ENCODE measurements at places on chromosomes 6 and 20.

DNA sequence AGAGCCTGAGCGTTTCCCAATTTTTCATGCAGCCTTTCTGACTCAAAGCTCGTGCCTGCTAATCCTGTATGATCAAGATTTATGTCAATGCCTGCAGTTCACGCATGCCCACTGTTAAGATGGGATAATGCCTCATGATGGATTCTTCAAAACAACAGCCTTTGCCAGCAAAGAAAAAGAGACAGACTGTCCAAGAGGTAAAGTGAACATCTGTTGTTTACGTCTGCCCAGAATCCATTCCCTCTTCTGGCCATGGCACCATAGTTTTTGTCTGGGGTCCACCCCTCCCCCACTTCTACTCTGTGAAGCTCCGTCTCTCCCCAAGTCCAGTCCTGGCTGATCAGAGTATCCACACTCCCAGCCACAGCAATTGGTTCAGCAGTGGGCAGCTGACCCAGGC lies 91.9 kb upstream of the EYA2 start:
- DNase-seq = no peak

- no peak for DNase-seq
These were observed 10.7 kb upstream of the PRR18 start for GRCh38 chr6:166318649-166319600.

DNA sequence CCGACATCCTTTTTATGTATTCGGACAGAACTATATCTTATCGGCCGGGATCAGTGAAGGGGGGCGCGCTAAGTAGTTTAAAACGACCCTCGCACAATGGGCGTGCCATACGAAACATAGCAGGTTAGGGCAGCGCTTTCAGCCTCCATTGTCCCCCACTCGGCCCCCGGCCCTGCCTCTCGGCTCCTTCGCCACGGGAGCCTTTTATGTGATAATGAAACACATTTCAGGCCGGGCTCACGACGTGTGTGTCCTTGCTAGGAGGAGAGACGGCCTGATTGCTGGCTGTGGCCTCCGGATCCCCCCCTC lies 5.3 kb downstream of the FOXA2 start:
- DNase-seq = no peak

DNA sequence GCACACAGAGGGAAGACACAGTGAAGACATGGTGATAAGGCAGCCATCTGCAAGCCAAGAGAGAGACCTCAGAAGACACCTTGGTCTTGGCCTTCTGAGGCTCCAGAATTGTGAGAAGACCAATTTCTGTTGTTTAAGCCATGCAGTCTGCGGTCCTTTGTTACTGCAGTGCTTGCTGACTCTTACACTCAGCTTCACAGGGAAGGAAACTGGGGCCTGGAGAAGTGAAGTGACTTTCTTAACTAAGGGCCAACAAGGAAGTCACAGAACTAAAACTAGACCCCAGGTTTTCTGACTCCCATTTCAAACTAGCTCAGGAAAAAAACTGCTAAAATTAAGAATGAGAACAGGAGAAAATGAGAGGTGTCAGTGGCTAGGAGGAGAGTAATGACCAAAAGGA lies 74.3 kb downstream of the TNFRSF21 start:
- no peak for DNase-seq

DNA sequence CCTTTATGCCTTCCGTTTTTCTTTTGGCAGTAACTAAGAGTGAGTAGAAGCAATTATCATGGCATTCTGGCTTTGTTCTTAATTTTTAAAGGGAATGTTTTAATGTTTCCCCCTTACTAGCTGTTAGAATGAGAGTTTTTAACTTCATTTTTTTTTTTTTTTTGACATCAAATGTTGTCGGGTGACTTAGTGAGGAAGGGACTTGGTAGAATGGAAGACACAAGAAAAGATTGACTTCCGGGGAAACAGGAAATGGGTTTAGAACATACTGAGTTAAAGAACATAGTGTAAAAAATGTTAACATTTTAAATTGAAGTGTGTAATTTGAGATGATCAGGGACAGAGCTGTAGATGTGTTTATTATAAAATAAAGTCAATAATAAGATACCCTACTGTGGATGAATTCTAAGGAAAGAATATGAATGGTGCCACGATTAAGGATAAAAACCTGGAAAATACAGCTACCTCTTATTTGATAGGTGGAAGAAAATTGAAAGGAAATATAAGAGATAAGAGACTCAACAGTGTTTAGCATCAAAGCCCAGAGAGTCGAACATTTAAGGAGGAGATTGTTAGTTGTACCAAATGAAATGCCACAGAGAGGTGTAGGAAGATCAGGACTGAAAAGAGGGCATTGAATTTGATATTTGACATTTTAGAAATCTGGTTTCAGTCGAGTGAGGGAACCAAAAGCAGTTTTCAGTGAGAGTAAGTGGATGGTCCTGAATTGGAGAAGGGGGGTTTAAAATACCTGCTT lies 9.4 kb downstream of the HSF2 start:
- DNase-seq = no peak

- no peak for DNase-seq
These were observed 183.7 kb downstream of the MCHR2 start for GRCh38 chr6:99810295-99810694.

DNA sequence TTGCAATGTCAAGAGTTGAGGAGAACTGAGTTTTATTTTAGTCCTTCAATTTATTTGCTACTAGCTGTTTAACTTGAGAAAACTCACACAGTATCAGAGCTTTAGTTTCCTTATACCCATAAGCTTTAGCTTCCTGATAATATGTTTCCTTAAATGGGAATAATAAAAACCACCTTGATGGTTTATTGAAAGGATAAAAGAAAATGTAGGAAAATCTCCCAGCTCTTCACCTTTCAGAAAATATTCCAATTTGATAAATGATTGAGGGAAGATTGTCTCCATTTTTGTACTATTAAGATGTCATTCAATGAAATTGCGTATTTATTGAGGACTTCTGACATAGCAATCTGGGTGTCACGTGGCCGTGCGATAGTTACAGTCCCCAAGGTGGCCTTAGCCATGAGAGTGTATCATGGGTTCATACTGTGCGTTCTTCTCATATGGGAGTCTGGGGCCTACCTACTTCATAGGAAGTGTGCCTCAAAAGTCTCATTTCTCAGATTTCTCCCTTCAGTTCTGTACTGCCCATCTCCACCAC lies 296.3 kb upstream of the BMP2 start:
- DNase-seq = no peak

- DNase-seq = no peak
These were observed 698.3 kb downstream of the EPM2A start for GRCh38 chr6:145036848-145037567.

- no peak for DNase-seq
These were observed 266.5 kb upstream of the QKI start for GRCh38 chr6:163147994-163148393.

DNA sequence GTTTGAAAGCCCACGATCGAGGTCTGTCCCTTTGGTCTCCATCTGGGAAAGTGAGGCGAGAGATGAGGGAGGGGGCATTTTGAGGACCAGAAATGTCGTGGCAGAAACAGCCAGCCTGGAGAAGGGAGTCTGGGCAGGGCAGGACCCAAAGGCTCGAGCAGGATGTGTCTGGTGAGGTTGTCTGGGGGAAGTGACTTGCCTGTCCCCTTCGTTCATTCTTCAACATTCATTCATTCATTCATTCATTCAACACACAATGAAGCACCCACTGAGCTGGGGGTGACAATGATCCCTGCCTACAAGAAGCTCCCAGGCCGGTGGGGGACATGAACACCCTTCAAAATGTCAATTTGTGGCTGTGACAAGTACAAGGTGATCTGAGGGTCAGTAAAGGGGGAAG lies 80.5 kb downstream of the CEBPB start:
- no peak for DNase-seq

DNA sequence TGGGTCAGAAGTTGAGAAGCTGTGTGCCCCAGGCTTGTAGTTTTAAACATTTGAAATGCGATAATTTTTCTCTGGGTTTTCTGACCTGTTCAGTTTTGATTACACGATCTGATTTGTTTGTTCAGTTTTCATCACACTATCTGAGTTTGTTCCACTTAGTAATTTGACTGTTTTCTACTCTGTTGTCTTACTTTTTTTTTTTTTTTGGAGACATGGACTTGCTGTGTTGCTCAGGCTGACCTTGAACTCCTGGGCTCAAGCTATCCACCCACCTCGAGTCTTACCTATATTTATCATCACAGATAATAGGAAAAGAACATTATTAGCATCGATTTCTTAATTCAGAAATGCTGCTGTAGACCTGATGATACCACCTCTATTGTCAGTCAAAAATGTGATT lies 379.1 kb downstream of the UTRN start:
- no peak for DNase-seq

DNA sequence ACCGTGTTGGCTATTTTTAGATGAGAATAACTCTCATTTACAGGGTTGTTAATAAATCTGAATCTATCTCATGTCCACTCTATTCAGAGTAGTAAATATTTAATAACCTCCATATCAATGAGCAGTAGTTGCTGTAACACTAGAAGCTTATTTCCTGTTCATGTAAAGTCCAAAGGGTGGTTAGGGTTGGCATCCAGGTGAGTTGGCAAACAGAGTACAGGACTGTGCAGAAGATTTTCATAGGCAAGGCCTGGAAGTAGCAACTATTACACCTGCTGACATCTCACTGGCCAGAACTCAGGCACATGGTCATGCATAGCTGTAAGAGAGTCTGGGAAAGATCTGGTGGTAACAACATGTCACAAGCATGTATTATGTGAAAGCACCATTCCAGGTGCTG lies 147.5 kb downstream of the PHF3 start:
- DNase-seq = no peak

DNA sequence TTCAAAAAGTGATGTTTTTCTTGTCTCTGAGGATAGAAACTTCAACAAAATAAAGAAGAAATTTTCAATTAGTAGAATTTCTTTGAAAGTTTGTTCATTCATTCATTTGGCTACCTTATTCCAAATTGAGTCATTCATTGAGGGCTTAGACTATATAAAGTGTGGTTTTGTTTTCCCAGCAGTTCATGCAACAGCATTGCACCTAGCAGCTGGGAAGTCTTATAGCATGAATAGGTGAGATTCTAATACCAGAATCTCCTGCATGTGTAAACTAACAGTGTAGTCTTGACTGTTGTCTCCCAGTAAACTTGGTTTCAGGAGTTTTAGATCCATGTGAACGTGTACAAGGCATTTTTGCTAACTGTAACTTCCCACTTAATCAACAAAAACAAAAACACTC lies 7.1 kb downstream of the ESR1 start:
- no peak for DNase-seq

- DNase-seq = no peak
These were observed 380.8 kb upstream of the IMPG1 start for GRCh38 chr6:76453270-76453669.

- no peak for DNase-seq
These were observed 172.1 kb downstream of the CDKAL1 start for GRCh38 chr6:20706238-20706938.

DNA sequence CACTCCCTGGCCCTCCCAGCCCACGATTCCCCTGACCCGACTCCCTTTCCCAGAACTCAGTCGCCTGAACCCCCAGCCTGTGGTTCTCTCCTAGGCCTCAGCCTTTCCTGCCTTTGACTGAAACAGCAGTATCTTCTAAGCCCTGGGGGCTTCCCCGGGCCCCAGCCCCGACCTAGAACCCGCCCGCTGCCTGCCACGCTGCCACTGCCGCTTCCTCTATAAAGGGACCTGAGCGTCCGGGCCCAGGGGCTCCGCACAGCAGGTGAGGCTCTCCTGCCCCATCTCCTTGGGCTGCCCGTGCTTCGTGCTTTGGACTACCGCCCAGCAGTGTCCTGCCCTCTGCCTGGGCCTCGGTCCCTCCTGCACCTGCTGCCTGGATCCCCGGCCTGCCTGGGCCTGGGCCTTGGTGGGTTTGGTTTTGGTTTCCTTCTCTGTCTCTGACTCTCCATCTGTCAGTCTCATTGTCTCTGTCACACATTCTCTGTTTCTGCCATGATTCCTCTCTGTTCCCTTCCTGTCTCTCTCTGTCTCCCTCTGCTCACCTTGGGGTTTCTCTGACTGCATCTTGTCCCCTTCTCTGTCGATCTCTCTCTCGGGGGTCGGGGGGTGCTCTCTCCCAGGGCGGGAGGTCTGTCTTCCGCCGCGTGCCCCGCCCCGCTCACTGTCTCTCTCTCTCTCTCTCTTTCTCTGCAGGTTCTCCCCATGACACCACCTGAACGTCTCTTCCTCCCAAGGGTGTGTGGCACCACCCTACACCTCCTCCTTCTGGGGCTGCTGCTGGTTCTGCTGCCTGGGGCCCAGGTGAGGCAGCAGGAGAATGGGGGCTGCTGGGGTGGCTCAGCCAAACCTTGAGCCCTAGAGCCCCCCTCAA lies at the start of gene LTA:
TSS of gene LTA (plus strand) at position 249 of the 871 bp plus-strand sequence. CDS start at position 703, 454 bp downstream.
- DNase-seq = no peak

DNA sequence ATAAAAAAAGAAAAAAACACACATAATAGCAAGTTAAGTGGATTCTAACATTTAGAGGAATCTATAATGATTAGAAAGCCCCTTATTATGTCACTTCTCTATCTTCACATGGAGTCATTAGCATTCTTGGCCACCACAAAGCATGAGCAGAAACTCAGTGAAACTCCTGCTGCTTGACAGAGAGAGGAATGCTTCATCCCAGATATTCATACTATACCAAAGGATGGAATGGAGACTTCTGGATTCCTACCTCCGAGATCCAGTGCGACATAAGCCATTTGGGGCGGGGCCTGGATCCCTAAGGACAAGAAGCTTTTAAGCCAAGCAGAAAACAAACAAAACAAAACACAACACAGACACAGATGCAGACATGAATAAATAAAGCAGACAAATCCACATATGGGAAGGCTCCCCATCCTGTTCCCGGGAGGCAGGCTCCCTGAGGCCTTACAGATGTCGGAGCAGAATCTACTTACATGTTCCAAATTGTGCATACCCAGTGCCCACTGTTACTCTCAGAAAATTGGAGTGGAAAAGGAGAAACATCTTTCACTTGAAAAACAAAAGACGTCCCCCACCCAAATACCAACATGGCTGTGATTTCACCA lies 727.3 kb downstream of the MAFB start:
- no peak for DNase-seq

DNA sequence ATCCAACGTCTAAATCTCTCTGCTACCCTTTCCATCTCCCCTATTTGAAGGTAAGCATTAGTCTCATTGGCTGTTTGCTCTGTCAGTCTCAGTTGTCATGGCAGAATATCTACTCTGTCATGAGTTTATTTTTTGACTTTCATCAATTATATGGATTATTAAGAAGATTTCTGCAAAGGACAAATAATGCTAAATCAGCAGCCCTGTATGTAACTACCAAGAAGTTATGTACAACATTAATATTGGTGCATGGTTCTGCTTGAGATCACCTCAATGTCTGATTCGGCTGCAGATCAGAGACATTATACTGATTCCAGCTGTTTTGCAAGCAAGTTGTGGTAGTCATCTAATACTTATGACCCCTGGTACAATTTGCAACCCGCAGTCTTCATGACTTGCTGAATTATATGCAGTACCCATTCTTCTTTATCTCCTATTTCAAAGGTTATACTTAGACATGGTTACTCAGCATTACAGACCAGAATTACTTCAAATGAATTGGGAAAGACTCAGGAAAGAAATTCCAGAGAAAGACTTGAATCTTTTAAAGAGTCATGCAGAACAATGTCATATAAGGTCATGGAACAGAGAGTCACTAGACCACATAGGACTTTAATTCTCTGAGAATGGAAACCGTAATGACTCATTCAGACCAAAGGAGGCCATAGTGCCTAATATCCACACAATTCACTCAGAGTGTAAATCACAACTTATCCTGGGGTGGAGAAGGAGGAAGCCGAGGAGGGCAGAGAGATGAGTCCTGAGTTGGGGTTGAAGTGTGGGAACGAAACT lies 201.4 kb downstream of the IBTK start:
- DNase-seq = no peak

GRCh38 chr6:13488015-13488895 lies 855 bp upstream of the GFOD1 start:
- DNase-seq = no peak

Data from tibial nerve (tissue), 4 donors.